ENCODE measurements at places on chromosomes 13 and 19.

DNA sequence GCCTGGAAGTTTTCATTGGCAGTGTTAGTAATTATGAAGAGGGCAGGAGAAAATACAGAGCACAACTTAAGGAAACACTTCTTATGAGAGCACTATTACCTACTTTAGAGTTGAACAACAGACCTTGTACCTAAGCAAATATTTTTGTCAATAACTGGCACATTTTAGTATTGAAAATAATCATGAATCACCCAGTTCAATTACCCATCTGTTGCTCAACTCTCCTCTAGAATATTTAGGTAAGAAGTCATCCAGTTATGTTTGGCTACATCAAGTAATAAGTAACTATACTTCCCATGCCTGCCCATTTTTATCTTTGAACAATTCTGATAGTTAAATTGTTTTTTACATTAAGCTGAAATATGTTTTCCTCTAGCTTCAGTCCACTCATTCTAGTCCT lies 893.4 kb downstream of the DIAPH3 start:
- no peak for DNase-seq

- no peak for DNase-seq
These were observed 23.0 kb downstream of the PIN1 start for GRCh38 chr19:9857920-9858746.

GRCh38 chr13:88074794-88075510 lies 403.8 kb downstream of the SLITRK5 start:
- no peak for DNase-seq

DNA sequence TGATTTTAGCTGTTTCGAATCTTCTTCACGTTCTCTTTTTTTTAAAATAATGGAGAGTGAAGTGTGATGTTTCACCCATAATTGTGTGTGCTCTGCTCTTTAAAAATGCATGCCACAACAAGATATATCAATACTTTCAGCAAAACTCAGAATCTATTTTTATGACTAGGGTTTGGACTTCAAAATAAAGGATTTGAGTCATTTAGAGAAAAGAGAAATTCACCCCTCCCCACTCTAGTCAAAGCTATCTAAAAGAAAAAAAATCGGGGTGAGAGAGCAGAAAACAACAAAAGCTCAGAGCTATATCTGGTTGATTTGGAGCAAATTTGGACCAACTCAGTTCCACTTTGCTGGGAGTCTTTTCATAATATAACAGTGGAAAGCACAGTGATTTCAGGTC lies 244.5 kb downstream of the DNAJC15 start:
- no peak for DNase-seq

DNA sequence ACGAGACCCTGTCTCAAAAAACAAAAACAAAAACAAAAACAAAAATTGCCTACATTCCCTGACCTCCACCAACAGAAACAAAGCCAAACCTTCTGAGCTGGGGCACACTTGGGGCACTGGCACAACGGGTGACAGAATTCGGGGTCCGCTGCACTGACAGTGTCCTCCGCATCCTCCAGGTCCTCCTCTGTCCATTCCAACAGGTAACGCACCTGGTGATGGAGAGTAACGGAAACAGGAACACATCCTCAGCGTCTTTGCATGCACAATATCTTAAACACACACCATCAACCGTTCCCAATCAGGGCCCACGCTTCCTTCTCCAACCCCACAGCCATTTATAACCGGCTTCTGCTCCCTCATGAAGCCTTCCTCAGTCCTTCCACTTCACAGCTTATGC lies 34.6 kb downstream of the PDCD5 start:
- no peak for DNase-seq

DNA sequence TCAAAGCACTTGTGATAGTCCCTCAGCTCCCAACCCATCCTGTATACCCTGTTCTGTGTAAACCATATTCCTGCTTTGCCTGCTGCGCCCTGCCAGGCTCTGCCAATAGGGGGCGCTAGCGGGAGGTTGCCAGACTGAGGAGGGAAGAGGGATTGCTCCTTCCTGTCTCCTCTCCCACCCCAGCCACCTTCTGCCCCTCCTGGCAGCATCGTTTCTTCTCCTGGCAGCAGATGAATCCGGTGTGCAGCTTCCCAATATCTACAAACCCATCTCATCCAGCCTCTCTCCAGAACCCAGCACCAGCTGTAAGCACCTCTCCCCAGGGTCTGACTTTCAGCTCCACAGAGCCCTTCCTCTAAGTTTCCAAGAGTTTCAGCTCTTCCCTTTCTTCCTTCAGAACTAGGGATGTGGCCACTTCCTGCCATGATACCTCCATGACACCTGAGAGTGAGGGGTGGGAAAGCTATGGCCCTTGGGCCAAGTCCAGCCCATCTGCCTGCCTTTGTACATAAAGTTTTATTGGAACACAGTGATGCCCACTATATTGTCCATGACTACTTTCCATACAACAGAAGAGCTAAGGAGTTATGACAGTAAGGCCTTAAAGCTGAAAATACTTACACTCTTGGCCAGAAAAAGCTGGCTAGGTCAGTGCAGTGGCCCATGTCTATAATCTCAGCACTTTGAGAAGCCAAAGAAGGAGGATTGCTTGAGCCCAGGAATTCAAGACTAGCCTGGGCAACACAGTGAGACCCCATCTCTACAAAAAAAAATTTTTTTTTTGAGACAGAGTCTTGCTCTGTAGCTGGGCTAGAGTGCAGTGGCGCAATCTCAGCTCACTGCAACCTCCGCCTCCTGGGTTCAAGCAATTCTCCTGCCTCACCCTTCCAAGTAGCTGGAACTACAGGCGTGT lies 34.5 kb upstream of the ATP1A3 start:
- DNase-seq: peak; percentile 64

- no peak for DNase-seq
These were observed 409.0 kb downstream of the COG6 start for GRCh38 chr13:40064154-40065097.

GRCh38 chr19:37914908-37915307 lies 7.9 kb downstream of the SIPA1L3 start:
- DNase-seq: no peak

DNA sequence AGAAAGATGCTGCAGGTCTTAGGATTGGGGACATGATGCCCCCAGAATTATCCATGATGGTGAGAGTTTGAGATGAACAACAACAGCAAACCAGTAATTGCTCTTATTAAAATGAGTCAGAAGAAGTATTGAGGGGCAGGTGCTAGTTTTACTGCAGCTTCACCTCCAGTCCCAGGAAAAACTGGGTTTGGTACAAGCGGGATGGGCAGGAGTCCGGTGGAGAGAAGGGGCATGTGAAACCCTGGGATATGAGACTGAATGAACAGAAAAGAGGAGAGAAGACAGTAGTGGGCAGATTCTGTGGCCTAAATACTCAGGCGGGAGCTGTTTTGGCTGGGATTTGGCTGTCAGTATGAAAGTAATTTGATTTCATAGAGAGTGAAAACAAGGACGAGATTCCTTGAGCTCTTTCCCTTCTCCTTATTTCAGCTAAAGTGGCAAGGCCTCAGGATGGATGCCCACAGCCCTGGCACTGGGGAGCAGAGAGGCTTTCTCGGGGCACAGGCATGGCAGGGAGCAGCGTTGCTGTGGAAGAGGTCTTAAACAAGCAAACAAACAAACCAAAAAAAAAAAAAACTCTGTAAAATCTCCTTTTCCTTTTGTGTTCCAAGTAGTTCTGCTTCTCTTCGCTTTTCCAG lies 30.7 kb downstream of the NFIX start:
- DNase-seq: no peak

- DNase-seq: no peak
These were observed 393.8 kb downstream of the SLITRK6 start for GRCh38 chr13:85405316-85405897.

- no peak for DNase-seq
These were observed 175.8 kb downstream of the TDRD3 start for GRCh38 chr13:60572855-60573254.

GRCh38 chr13:114256547-114256946 lies 21.9 kb downstream of the CDC16 start:
- DNase-seq: no peak

GRCh38 chr13:99997702-99998214 lies 16.2 kb downstream of the ZIC2 start:
- DNase-seq: no peak

- DNase-seq: no peak
These were observed 14.4 kb downstream of the TTYH1 start for GRCh38 chr19:54429545-54430227.
